ENCODE measurements at places on chromosomes 4 and X.

DNA sequence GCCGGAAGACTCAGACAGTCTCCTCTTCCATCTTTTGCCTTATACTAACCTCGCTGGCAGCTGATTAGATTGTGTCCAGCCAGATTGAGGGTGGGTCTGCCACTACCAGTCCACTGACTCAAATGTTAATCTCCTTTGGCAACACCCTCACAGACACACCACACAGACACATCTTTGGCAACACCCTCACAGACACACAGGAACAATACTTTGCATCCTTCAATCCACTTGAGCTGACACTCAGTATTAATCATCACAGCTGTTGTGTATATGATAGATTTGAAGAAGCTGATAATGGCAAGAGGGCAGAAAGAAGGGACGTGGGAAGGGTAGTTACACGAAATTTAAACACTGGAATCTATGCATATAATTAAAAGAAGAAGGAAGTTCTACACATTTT lies 139.5 kb downstream of the ANKRD50 start:
- no peak for DNase-seq

GRCh38 chrX:32448945-32449344 lies 762.4 kb downstream of the DMD start:
- DNase-seq = no peak

GRCh38 chr4:17957688-17958087 lies 63.9 kb downstream of the LCORL start:
- no peak for DNase-seq

DNA sequence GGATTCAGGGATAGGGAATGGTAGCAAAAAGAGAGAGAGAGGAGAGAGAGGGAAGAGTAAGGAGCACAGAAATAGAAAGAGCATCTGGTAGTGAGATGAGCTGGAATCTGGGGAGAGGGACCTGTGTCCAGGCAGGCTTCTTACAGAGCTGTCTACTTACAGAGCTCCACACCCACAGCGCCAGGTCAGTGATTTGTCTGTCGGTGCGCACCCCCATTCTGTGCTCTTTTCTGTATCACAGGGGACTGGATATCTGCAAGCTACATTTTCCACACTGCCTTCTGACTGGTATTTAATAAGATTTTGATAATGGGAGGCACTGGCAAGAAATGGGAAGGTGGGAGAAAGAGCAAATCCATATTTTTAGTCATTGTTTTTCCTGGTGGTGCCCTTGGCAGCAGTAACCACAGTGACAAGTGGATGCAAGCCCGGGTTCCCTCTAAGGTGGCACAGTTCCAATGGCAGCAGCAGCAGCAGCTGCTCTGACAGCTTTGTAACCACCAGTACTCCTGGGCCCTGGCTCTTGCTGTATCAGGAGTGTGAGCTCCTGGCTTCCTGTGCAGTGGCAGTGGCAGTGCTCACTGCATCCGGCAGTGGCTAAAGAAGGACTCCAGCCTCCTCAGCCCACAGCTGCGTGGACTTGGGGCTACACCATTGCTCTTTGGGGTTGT lies 300.5 kb downstream of the TRIML1 start:
- no peak for DNase-seq

- no peak for DNase-seq
Observed at GRCh38 chrX:141176586-141177451, at the start of gene LDOC1. TSS of gene LDOC1 (minus strand) at chrX:141177129. CDS start at chrX:141177021, 108 bp downstream.

DNA sequence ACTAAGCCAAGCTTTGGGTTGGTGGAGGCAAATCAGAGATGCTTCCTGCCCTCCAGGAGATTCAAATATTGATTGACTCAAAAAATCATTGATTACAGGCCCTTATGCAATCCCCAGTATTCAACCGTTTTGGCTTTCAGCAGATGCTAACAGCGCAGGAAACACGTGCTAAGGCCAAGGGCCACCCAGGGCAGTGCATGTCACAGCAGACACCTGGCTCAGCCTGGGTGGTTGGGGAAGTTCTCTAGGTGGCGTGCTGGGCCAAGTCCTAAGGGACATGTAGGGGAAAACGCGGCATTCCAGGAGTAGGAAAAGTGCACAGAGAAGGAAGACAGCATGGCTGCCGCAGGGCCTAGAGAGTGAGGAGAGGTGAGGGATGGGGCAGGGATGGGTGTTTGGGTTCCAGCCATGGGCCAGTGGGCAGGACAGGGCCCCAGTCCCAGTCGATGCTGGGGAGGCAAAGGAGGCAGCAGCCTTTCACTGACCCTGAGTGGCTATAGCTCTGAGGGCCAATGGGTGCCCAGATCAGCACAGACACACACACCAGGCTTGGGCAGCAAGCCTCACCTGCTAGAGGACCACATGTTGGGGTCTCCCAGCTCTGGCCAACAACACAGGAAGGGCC lies 239.1 kb downstream of the EVC2 start:
- no peak for DNase-seq

- no peak for DNase-seq
Observed at GRCh38 chr4:82642331-82642730, 80.5 kb upstream of the TMEM150C start.

DNA sequence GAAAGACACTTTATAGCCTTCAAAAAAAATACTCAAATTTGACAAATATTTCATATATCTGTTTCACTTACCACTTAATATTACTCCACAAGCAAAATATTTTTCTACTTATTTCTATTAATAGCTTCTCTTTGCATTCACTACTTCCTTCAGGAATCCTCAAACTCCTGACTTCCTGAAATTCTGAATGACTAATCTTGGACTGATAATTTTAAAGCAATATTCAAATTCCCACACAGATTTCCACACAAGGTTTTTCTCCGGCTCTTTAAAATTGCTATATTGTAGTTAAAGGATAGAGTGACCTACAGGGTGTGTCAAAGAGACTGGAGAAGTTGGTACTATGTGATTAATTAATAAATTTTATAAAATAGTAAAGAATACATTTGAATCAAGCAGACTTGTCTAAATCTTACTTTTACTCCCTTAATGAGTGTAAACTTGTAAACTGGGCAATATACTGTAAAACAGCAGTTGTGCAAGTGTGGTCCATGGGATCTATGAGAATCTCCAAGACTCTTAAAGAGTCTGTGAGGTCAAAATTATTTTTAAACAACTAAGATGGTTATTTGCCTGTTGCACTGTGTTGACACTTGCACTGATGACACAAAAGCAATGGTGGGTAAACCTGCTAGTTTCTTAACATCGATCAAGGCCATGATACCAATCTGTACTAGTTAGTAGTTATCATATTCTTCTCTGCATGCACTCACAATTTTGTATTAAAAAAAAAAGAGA lies 44.5 kb downstream of the ANKRD17 start:
- no peak for DNase-seq

DNA sequence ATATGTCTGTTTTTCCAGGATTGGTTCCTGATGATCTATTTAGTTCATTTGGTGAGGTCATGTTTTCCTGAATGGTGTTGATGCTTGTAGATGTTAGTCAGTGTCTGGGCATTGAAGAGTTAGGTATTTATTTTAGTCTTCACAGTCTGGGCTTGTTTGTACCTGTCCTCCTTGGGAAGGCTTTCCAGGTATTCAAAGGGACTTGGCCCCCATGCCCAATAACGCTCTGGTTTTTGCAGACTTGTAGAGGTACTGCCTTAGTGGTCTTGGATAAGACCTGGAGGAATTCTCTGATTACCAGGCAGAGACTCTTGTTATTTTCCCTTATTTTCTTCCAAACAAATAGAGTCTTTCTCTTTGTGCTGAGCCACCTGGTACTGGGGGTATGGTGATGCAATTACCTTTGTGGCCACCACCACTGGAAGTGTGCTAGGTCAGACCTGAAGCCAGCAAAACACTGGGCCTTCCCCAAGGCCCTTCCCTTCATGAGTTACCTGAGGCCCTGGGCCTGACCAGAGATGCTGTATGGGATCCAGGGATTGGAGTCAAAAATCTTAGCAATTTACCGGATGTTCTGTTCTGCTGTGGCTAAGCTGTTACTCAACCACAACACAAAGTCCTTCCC lies 63.3 kb upstream of the RXFP1 start:
- DNase-seq = no peak
